ENCODE measurements at places on chromosomes 13 and 19. TPM values are rescaled to one million over a fixed set of nuclear protein-coding genes. Genes with fewer than 3 reads are reported as not detected.

Gene CASP14
- total RNA-seq: not detected

Gene TLE2
- total RNA-seq: 4.4 TPM

Gene ZNF135
- 3.6 TPM for total RNA-seq

Gene LCP1
- total RNA-seq: 1.2 TPM

Gene ITGBL1
- 183 TPM for total RNA-seq

Gene ZNF850
- 1.2 TPM for total RNA-seq

Gene MCF2L
- 2.6 TPM for total RNA-seq

Gene FAM216B
- not detected for total RNA-seq

Gene HCN2
- 0.30 TPM for total RNA-seq

Gene AMER2
- total RNA-seq: not detected

Gene IGFL2
- not detected for total RNA-seq

Gene CAMSAP3
- not detected for total RNA-seq

Gene UHRF1
- total RNA-seq: 27.5 TPM

Gene MYCBP2
- total RNA-seq: 66.2 TPM

Gene PDX1
- total RNA-seq: not detected

Gene ZNF682
- total RNA-seq: 1.8 TPM

Gene SNAPC2
- total RNA-seq: 7.3 TPM

Gene FARP1
- 13.8 TPM for total RNA-seq

Gene RDH8
- not detected for total RNA-seq

Measured in smooth muscle cell of the coronary artery (primary cell).